GM06990 (cell line): ENCODE measurements at places on chromosomes 7 and 10.

DNA sequence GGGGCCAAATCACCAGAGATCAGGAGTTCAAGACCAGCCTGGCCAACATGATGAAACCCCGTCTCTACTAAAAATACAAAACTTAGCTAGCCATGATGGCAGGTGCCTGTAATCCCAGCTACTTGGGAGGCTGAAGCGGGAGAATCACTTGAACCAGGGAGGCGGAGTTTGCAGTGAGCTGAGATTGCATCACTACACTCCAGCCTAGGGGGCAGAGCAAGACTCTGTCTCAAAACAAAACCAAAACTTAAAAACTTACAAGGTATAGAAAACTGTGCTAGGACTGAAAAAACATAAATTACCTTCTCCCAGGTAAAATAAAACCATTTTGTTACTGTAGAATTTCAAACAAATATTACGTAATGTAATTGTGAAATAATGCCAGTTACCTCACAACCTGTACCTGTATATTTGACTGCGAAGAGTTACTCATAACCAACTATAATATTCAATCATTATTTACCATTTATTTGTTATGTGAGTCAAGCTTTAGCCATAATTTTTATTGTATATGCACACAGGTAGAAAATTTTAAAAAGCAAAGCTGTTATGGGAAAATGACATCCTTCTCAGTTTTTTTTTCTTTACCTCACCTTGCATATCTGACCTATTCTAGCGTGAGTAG lies 180.9 kb downstream of the SEMA3A start:
- no peak for DNase-seq

GRCh38 chr7:27240015-27240731 lies 2.4 kb upstream of the EVX1 start:
- DNase-seq: no peak

DNA sequence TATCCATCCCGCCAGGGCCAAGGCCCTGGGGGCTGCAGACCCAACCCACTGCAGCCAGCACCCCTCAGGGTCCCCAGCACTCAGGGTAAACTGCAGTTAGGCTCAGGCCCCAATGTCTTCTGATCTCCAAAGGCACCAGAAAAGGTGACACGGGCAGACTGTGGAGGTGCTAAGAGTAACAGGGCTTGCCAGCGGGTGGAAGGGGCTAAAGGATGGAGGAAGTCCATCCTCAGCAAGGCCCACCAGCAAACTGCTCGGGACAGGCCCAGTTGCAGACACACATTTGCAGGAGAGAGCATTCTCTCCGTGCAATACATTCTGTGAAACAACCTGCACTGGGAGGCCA lies 95.6 kb upstream of the DDC start:
- DNase-seq: no peak

DNA sequence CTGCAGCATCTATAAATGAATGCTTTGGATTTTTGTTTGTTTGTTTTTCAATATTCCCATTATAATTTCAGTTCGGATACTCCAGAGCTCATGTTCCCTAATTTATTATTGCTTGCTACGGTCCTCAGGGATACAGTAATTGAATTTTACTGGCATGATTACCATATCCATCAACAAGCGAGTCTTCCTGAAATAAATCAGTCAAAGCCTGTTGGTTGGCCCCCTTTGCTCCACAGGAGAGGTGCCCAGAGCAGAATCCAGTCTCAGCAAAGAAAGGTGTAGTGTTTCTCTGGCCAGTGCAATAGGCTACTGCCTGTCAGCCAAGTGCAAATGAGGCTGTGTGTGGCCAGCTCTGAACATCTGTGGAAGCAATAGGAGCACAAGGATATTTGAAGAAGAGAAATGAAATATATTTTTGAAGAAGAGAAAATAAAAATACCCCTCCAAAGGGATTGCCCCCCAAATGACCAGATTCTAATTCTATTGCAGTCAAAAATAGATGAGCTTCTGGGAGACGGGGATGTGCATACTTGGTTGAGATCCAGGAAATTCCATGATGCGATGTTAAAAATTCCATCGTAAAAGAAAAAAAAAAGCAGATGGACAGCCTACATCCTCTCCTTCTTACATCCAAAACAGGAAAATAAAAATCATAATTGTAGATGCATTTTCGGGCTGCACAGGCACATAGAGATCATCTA lies 18.1 kb downstream of the TRIL start:
- DNase-seq: no peak

- peak; percentile 67 for DNase-seq
Measured at GRCh38 chr7:35726654-35727053, 31.7 kb upstream of the HERPUD2 start.

GRCh38 chr7:38291117-38291647 lies 17.7 kb upstream of the TARP start:
- DNase-seq: no peak

DNA sequence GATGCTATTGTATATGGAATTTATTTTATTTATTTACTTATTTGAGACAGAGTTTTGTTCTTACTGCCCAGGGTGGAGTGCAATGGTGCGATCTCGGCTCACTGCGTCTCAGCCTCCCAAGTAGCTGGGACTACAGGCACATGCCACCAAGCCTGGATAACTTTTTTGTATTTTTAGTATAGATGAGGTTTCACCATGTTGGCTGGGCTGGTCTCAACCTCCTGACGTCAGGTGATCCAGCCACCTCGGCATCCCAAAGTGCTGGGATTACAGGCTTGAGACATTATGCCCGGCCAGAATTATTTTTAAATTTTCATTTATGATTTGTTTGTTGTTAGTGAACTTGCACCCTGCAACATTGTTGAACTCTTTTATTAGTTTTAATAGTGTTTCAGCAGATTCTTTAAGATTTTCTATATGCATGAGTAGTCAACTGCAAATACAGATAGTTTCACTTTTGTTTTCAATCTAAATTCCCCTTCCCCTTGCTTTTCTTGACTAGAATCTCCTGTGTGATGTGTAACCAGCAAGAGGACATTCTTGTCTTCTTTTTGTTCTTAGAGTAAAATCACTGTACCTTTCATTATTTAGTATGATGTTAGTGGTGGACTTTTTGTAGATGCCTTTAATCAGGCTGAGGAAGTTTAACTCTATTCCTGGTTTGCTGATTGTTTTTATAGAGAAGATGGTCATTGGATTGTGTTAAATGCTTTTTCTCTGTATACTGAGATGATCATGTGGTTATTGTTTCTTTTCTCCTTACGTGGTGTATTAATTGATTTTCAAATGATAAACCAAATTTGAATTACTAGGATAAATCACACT lies 27.8 kb downstream of the ZNF33A start:
- peak; percentile 45 for DNase-seq

DNA sequence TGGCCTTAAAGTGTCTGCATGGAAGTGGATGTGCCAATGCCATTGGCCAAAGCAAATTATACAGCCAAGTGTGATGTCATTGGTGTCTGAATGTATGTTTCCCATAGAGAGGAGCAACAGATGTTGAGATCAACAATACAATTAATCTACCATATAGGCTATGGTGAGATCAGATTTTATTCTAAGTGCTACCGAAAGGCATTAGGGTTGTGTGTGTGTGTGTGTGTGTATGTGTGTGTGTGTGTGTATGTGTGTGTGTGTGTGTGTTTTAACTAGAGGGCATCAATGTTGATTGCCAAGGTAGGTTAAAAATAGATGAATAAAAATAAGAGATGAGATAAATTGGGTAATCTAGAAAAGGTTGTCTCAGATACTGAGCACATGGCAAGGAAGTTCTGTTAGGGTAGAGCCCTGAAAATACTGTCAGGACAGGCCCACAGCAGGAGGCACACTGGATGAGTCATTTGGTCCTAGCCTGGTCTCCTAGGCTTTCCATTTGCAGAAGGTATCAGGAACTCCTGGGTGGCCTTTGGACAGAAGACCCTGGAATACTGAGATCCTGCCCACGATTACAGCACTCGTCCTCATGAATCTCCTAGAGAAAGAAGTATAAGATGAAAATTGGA lies 446.0 kb upstream of the PODXL start:
- no peak for DNase-seq
